ENCODE measurements at places on chromosomes 6 and 20. TPM values are rescaled to one million over a fixed set of nuclear protein-coding genes. Genes with fewer than 3 reads are reported as not detected.

GRCh38 chr20:38143646-38144554, 21.2 kb downstream of the TGM2 start:
- H3K4me3 ChIP-seq: no peak overlapping the region
- DNase-seq: peak; percentile 88
- H3K4me1 ChIP-seq: peaks cover 14% of the 10 kb centered on the region
- H3K27me3 ChIP-seq: no peaks in the 10 kb centered on the region

GRCh38 chr6:82415820-82416219, 52.2 kb downstream of the TPBG start:
- no peaks in the 10 kb centered on the region for H3K36me3 ChIP-seq
- no peak for DNase-seq
- H3K27me3 ChIP-seq: no peaks in the 10 kb centered on the region
- H3K4me1 ChIP-seq: no peaks in the 10 kb centered on the region

DNA sequence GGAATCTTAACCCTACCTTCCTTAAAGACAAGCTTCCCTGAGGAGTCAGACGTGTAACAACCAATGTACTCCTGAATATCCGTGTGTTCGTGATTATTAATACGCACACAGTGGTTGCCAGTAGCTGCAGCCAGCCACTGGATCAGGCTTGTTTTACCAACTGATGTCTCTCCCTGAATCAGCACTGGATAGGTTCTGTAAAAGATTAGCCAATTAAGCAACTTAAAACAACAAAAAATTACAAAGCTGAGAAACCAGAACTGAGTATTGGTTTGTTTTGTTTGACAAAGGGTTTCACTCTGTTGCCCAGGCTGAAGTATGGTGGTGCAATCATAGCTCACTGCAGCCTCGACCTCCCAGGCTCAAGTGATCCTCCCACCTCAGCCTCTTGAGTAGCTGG, 69.3 kb downstream of the MDN1 start:
- no peak for DNase-seq
- H3K4me1 ChIP-seq: no peaks in the 10 kb centered on the region
- H3K4me3 ChIP-seq: no peak overlapping the region
- no peak overlapping the region for H3K27ac ChIP-seq
- H3K27me3 ChIP-seq: no peaks in the 10 kb centered on the region
- no peaks in the 10 kb centered on the region for H3K36me3 ChIP-seq

TCP11 gene
- total RNA-seq: not detected

- no peak overlapping the region for H3K27ac ChIP-seq
- no peaks in the 10 kb centered on the region for H3K36me3 ChIP-seq
- no peaks in the 10 kb centered on the region for H3K4me1 ChIP-seq
- no peaks in the 10 kb centered on the region for H3K27me3 ChIP-seq
Measured at GRCh38 chr6:119612911-119613381, 263.4 kb upstream of the MAN1A1 start.

DEF6 gene
- 8.1 TPM for total RNA-seq

- H3K36me3 ChIP-seq: no peaks in the 10 kb centered on the region
- H3K27ac ChIP-seq: no peak overlapping the region
- no peak for DNase-seq
- H3K27me3 ChIP-seq: no peaks in the 10 kb centered on the region
Measured at GRCh38 chr20:21632735-21633053, 72.8 kb upstream of the PAX1 start.

DNA sequence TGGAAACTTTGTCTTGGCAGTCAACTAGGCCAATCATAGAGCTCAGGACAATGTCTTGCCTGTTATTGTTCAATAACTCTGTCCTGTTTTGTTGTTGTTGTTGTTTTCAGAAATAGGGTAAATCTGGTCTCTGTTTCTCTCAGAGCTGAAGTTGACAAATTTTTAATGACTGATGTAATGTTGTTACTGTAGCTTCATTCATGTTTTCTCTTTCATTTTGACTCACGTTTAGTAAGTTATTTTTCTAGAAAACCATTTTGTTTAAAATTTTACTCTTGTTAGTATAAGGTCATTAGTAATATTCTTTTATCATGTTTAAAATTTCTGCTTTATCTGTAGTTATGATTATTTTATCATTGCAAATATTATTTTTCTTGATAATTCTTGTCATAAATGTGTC, 51.6 kb upstream of the GRIK2 start:
- no peaks in the 10 kb centered on the region for H3K27me3 ChIP-seq
- no peaks in the 10 kb centered on the region for H3K4me1 ChIP-seq
